ENCODE measurements at places on chromosomes 1 and 21. TPM values are rescaled to one million over a fixed set of nuclear protein-coding genes. Genes with fewer than 3 reads are reported as not detected.

Gene TTLL10
- polyA plus RNA-seq: not detected

Gene CFHR2
- polyA plus RNA-seq: not detected

Gene FNDC5
- 1.5 TPM for polyA plus RNA-seq

Gene LINGO4
- polyA plus RNA-seq: not detected

Gene FAM167B
- 0.40 TPM for polyA plus RNA-seq

Gene TSACC
- 0.48 TPM for polyA plus RNA-seq

Gene GPR37L1
- not detected for polyA plus RNA-seq

Gene BRINP3
- polyA plus RNA-seq: 0.09 TPM

Gene C1QB
- not detected for polyA plus RNA-seq
